ENCODE measurements at places on chromosomes 6 and 20.

DNA sequence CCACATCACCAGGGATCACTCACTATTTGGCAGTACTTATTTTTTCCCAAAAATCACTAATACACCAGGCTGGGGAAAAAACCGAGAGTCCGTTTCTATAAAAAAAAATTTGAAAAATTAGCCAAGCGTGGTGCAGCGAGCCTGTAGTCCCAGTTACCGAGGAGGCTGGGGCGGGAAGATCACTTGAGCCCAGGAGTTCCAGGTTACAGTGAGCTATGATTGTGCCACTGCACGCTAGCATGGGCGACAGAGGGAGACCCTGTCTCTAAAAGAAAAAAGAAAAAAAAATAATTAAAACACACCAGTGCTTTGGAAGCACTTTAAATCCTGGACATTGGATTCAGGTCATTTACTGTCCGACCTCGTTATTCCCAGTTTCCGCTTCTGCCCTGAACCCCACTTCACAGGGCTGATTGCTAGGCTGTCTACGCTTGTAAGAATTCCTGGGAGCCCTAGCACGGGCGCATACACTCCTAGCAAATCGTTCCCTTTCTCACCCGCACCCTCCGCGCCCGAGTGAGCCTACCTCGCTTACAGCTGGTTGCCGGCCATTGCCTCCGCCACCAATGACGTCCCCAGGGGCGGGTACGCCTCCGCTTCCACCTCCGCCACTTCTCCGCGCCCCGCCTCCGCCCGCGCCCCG lies at the start of gene TPMT:
Gene TPMT, minus strand, starts transcription at position 571 of the 643 bp plus-strand sequence. CDS start 5,950 bp downstream, outside the sequence.
- peak; percentile 22 for DNase-seq

DNA sequence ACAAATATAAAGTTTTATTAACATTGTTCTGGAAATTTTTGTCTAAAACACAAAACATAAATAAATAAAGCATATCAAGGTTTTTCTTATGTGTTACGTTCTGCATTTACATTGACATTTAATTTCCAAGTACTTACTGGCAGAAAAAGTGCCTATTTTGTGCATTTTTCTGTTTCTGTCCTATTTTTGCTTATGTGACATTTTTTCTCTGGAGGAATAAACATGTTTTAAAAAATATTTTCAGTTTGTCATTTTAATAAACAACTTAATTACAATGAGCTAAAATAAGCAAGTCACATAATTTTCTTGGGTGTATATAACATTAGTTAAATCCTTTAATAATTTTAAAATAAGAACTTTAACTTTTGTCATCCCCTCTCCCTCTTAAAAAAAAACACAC lies 94.4 kb upstream of the HS3ST5 start:
- no peak for DNase-seq

DNA sequence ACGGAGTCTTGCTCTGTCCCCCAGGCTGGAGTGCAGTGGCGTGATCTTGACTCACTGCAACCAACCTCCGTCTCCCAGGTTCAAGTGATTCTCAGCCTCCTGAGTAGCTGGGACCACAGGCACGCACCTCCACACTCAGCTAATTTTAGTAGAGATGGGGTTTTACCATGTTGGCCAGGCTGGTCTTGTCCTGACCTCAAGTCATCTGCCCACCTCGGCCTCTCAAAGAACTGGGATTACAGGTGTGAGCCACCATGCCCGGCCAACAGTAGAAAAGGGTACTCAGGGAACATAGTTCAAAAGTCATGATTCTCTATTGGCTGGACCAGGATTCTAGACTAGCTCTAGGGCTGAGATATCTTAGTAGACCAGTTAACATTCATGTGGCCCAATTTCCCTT lies 5.6 kb downstream of the CSNK2A1 start:
- DNase-seq, result no peak

- DNase-seq, result no peak
These were observed 21.3 kb downstream of the MTFR2 start for GRCh38 chr6:136228814-136229213.

DNA sequence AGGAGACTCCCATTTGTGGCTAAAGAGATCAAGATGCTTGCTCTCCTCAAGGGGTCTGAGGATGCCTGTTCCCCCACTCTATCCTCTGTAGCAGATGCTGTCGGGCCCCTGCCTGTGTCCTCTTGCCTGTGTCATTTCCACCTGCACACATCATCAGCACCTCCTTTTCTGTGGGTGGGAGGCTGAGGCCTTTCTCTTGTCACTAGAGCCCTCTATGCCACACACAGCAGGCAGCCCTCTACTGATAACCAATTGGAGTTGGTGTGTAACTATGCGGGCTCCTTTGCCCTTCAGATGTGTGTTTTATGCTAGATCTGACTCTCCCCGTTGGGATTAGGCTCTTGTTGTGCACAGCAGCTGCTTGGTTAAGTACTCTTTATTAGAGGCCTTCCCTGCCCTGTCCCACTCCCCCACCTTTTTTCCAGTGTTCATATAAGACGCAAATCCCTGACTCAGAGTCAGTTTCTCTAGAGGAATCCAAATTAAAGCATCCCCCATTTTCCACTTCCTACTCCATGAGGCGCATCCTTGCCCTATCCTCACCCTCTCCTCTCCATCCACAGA lies 7.7 kb downstream of the TREML2 start:
- no peak for DNase-seq

DNA sequence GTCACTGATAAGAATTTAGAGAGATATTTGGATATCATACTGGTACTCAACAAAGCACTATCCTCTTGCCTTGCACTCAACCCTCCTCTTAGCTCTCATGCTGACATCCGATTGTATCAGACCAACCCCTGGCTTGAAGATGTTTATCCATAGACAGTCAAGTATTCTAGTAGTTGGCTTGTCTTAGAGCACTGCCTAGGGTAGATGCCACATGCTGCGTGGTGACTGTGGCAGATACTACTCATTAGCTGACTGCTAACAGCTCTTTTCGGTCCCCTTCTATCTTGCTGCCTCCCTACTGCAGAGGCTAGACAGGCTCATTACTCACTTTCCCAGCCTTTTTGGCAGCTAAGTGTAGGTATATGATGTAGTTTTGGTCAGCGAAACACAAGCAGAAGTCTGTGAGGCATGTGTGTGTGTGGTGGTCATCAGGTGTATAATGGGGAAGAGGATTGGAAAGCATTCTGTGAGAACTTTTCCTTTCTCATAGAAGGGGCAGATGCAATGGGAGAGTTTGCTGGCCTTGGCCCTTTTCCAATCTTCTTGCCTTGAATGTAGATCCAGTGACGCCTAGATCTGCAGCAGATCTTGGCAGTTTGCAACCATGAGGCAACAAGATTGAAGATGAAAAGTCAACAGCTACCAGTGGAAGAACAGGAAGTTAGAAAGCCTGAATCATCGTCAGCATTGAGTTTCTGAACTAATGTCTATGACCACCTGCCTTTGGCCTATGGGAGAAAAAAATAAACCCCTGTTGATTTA lies 4.4 kb upstream of the IFNGR1 start:
- peak; percentile 69 for DNase-seq

- no peak for DNase-seq
These were observed 162.2 kb upstream of the BMP5 start for GRCh38 chr6:56037601-56038000.

GRCh38 chr20:46022411-46023147 lies 6.4 kb upstream of the SLC12A5 start:
- no peak for DNase-seq

- DNase-seq, result no peak
These were observed 52.7 kb downstream of the RPP21 start for GRCh38 chr6:30397697-30398096.

DNA sequence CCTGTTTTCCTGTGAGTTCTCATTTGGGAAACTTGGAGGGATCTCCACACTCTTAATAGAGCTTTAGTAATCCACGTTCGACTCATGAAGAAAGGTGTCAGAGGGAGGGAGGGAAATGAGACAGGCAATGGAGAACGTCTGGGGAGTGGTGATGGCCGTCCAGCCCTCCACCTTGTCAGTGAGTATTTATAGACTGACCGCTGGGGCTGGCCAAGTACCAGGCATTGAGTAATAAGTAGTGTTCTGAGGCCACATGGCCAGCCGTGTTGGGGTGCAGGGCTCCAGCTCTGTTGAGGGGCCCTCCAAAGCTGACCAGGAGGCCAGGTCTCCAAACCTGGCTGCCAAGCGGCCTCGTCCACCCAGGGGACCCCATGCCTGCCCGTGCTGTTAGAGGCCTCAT lies 11.3 kb upstream of the DSN1 start:
- DNase-seq, result no peak

DNA sequence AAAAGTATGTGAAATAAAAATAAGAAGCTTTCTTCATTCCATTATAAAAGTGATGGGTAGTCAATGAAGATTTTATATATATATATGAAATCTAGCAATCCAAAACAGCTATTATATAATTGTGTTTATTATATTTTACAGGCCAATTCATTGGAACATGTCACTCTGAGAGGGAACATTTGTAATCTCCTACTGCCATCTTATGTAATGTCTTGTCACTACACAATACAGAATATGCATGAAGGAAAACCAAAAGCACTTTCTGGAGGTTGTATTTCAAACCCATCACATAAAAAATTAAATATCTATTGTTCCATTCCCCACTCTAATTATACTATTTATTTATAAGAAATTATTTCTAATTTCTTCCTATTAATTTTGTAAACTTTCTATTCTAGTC lies 31.5 kb upstream of the IRAK1BP1 start:
- no peak for DNase-seq

DNA sequence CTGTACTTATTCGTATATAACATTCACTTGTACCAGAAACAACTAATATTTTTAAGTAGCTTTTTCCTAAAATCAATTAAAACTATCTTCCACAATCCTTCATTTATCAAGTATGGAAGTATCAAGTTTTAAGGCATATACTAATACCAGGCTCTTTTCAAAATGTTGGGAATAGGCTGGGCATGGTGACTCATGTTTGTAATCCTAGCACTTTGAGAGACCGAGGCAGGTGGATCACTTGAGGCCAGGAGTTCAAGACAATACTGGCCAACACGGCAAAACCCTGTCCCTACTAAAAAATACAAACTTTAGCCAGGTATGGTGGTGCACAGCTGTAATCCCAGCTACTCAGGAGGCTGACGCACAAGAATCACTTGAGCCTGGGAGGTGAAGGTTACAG lies 25.7 kb upstream of the PLN start:
- DNase-seq, result no peak

GRCh38 chr6:140193269-140193668 lies 818.8 kb upstream of the CITED2 start:
- no peak for DNase-seq

DNA sequence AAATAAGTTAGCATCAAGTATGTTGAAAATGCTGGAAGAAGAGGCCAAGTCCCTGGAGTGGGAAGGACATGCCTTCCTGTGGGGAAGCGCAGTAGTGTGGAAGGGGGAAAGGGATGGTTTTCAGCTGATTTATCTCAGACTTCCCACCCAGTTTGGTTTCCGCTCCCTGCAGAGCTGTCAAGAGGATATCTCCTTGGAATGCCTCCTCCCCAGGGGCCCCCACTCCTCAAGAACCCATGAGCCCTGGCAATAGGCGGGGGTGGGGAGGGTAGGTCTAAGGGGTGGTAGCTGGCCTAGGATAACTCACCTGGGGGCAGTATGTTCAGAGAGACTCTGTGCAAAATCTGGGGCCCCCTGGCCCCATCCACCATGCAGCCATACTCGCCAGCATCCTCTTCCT lies 696 bp downstream of the TREML1 start:
- no peak for DNase-seq

DNA sequence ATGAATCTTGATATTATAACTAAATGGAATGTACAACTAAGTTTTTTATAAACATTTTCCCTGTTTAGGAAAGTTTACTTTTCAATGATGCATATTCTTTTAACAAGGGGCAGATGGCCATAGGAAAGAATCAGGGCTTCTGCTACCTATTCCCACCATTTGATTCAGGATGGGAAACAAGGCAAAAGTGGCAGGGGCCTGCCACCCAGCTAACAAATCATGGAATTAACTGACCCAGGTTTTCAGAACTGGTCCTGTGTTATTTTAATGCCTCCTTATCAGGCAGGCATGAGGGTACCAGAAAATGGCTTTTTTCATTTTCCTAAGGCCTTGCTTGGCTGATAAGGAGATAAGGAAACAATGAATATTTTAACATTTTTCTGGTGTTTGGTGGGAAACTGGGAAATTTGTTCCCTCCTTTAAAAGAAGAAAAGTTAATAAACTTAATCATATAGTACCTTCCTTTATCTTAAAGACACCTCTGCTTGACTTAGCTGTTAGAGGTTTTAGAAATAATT lies 6.7 kb downstream of the POU3F2 start:
- no peak for DNase-seq

DNA sequence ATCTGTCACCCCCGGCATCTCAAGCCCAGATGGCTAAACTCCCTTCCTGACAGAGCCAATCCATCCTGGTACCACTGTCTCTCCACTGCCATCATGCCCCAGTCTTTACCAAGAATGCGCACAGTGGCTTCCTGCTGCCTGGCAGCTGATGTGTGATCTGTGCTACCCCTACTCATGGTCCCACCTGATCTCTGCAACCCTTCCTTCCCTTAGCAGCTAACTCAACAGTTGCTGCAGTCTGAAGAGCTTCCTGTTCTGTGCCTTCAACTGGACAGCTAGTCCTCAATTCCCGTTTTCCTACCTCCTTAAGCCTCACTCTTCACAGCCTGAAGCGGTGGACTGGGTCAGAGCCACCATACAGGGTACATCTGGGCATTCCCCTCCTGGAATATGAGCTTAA lies 7.6 kb upstream of the FAM83C start:
- DNase-seq, result no peak

- DNase-seq, result no peak
These were observed 7.1 kb upstream of the GRM4 start for GRCh38 chr6:34152806-34153520.

DNA sequence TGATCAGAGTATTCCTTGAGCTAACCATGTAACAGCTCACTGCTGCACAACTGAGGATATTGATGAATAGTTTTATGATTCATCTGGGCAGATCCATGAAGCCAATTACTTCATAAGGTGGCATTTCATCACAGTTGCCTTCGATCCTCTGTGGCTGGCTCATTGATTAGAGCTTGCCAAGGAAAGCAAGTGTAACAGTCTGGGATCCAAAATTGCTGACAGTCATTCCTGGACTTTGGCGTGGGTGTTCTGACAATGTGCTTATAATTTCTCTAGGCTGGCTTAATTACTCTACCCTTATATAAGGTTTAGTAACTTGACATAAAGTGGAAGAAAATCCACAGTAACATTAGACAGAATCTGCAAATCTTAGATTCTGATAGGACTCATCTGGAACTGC lies 551.3 kb upstream of the CDH4 start:
- no peak for DNase-seq

GRCh38 chr20:13875265-13875811 lies 90.5 kb downstream of the NDUFAF5 start:
- no peak for DNase-seq

GRCh38 chr6:117306227-117306790 lies 41.0 kb downstream of the VGLL2 start:
- DNase-seq, result no peak

- DNase-seq, result no peak
These were observed 69.6 kb downstream of the DNAH8 start for GRCh38 chr6:38784506-38785235.

- no peak for DNase-seq
These were observed 15.0 kb downstream of the ESR1 start for GRCh38 chr6:151822252-151823111.

- no peak for DNase-seq
These were observed 110.5 kb downstream of the NOL4L start for GRCh38 chr20:32474717-32474966.

Data from prostate gland (tissue), 2 donors.